ENCODE measurements at places on chromosomes 12 and 14. TPM values are rescaled to one million over a fixed set of nuclear protein-coding genes. Genes with fewer than 3 reads are reported as not detected.

GRCh38 chr12:83769151-83769550 lies 1082.4 kb downstream of the TMTC2 start:
- H3K4me1 ChIP-seq, result no peaks in the 10 kb centered on the region
- DNase-seq, result no peak
- H3K36me3 ChIP-seq, result no peaks in the 10 kb centered on the region
- no peaks in the 10 kb centered on the region for H3K27me3 ChIP-seq
- no peak overlapping the region for H3K4me3 ChIP-seq
- no peak overlapping the region for H3K27ac ChIP-seq

DNA sequence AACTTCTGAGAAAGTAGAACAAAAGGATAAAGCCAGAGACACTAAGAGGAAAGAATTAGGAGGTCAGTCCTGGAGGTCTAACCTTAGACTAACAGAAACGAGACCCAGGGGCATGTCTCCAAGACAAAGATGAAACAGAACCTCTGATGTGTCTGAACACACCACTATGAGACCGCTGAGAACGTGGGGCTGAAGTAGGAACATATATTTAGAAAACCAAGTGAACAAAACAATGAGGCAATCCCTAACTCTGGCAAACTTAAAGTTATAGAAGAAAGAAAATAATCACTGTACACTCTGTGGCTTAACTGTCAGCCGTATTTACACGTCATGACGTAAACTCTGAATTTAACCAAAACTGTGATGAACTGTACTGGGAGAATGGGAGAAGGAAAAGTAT lies 17.9 kb downstream of the KCTD10 start:
- no peaks in the 10 kb centered on the region for H3K27me3 ChIP-seq
- no peak for DNase-seq
- peak overlapping the region; percentile 83 for H3K27ac ChIP-seq

DNA sequence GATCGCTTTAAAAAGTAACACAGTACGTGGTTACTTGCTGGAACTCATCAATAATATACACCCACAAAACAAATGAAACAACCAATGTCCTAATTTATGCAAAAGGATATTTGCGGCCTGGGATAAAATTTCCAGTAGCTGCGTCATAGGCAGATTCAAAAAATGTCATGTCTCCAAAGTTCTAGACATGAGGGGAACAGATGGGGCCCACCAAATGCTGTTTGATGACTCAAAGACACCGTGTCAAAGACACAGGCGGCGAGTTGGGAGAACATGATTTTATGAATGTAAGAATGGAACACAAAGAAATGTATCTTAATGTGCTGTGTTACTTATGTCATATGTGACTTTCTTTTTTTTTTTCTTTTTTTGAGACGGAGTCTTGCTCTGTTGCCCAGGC lies 34.3 kb upstream of the NCOR2 start:
- H3K27me3 ChIP-seq, result peaks cover 2% of the 10 kb centered on the region
- H3K4me3 ChIP-seq, result no peak overlapping the region
- no peaks in the 10 kb centered on the region for H3K36me3 ChIP-seq
- no peak for DNase-seq

- H3K4me3 ChIP-seq, result no peak overlapping the region
- no peaks in the 10 kb centered on the region for H3K36me3 ChIP-seq
- no peak for DNase-seq
- no peaks in the 10 kb centered on the region for H3K27me3 ChIP-seq
- H3K27ac ChIP-seq, result no peak overlapping the region
These were observed 7.2 kb upstream of the LMO3 start for GRCh38 chr12:16613199-16613598.

DNA sequence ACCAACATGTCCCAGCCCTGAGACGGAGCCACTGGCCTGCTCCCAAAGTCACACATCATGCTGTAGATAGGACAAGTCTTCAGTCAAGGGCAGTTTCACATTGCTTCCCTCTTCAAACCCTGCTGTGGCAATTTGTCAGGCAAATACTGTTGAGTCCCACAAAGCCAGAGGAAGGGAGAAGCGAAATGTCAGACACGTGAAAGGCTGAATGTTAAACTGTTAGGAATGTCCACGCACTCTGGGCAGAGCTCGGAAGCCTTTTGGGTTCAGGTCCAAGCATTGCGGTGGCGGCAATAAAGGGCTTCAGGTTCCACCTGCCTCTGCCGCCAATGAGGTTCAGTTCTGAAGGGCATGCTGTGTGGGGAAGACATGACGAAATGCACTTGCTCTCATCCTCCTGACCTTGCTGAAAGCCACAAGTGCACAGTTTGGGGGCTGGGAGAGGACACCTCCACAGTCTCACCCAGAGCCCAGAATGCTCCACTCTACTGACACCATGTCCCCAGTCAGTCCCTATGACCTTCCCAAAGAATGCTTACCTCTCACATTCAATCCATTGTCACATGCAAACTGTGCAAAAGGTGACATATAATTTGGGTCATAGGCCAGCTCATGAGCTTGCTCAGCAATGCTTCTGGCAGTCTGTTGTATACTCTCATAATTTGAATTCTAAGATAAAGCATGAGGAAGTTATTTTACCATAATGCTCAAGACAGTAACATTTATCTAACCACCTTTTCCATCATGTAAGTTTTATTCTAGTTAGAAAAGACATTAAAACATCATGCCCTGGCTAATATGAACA lies 35.7 kb downstream of the RAD9B start:
- no peak for DNase-seq
- H3K27ac ChIP-seq, result no peak overlapping the region
- H3K27me3 ChIP-seq, result no peaks in the 10 kb centered on the region
- peaks cover 44% of the 10 kb centered on the region for H3K36me3 ChIP-seq

DNA sequence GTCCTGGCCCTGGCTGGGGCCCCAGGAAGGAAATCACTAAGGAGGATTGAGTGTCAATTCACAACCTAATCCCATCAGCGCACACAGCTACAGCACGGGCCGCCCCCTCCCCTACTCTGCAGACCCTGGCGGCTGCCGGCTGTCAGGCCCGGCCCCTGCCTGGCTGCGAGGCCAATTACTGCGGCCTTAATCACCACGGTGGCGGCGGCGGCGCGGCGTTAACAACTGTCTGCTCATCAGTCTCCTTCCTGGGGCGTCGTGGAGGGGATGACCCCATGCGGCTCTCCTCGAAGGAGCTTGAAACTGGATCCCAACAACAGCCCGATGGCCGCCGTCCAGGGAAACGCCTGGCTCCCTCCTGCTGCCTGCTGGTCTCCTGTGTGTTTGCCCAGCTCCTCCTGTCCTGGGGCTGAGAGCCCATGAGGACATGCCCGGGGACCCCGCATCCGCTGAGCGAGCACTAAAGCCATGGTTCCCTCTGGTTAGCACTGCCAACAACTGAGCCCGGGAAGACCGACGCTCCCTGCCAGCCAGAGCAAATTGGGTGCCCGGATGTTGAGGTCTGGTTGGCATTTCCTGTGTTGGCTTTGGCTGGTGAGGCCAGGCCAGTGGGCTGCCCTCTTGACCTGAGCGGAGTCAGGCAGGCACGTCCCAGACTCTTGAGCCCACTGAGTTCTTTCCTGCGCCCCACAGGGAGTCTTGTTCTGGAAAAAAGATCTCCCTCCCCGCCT lies 21.8 kb upstream of the EIF2B2 start:
- H3K4me3 ChIP-seq, result no peak overlapping the region
- no peaks in the 10 kb centered on the region for H3K36me3 ChIP-seq
- H3K27ac ChIP-seq, result no peak overlapping the region
- DNase-seq, result no peak
- no peaks in the 10 kb centered on the region for H3K4me1 ChIP-seq

GRCh38 chr14:34733245-34733644 lies 18.9 kb upstream of the CFL2 start:
- H3K27ac ChIP-seq, result no peak overlapping the region
- H3K36me3 ChIP-seq, result no peaks in the 10 kb centered on the region
- no peak for DNase-seq

DNA sequence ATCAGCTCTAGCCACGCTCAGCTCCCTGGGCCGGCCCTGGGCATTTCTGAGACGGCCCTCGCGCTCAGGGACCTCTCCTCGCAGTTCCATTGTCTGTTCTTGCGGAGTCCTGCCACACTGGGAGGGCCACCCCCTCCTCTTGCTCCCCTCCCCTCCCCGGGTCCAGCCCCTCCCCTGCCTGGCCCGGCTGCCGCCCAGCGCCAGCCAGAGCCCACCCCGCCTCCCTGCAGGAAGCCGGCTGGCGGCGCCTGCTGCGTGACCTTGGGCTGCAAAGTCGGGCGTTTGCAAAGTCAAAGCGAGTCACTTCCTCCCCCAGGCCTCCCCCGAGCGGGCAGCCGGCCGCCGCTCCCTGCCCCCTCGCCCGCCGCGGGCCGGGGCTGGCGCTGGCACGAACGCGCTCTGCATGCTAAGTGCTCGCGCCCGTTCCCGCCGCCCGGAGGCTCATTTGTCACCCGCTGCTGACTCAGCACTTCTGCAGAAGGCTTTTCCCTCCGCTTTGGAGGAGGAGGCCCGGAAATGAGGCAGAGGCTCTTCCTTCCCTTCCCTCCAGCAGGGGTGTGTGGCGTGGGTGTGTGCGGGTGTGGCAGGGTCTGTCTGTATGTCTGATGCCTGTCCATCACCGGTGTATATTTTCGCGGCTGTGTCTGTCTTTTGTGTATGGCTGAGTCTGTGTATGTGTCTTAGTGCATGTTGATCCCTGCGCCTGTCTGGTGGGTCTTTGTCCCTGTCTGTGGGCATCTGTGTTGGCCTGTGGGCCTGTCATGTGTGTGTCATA lies 72.0 kb downstream of the IRF2BPL start:
- peak; percentile 86 for DNase-seq
- H3K27ac ChIP-seq, result peak overlapping the region; percentile 98
- H3K36me3 ChIP-seq, result no peaks in the 10 kb centered on the region
- peak overlapping the region; percentile 49 for H3K4me3 ChIP-seq
- no peaks in the 10 kb centered on the region for H3K27me3 ChIP-seq
- peaks cover 82% of the 10 kb centered on the region for H3K4me1 ChIP-seq

DNA sequence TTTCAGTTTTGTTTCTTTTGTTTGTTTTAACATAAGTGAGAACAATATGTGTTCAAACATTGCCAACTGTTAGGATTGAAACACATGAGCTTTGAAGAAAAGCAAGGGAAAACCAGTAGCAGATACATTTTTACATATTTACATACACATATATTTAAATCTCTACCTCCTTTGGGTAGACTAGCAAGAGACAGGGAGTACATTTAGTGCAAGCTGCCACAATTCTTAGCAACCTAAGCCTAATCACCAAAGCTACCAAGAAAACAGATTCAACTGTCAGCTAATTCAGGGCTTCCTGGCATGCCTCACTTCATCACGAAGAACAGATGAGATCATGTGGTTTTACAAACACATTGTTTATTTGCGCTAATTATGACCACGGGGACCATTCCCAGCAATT lies 143.1 kb downstream of the PRIMA1 start:
- no peaks in the 10 kb centered on the region for H3K4me1 ChIP-seq
- no peak overlapping the region for H3K27ac ChIP-seq
- DNase-seq, result no peak
- H3K36me3 ChIP-seq, result no peaks in the 10 kb centered on the region

Gene TAS2R30
- 9.7 TPM for total RNA-seq

Gene UNC79
- 0.05 TPM for total RNA-seq

Gene DEPDC4
- total RNA-seq, result not detected

Gene SPX
- 1.2 TPM for total RNA-seq
